ENCODE measurements at places on chromosomes 11 and 22.

- no peak for DNase-seq
Observed at GRCh38 chr11:129317571-129317970, 58.1 kb upstream of the BARX2 start.

DNA sequence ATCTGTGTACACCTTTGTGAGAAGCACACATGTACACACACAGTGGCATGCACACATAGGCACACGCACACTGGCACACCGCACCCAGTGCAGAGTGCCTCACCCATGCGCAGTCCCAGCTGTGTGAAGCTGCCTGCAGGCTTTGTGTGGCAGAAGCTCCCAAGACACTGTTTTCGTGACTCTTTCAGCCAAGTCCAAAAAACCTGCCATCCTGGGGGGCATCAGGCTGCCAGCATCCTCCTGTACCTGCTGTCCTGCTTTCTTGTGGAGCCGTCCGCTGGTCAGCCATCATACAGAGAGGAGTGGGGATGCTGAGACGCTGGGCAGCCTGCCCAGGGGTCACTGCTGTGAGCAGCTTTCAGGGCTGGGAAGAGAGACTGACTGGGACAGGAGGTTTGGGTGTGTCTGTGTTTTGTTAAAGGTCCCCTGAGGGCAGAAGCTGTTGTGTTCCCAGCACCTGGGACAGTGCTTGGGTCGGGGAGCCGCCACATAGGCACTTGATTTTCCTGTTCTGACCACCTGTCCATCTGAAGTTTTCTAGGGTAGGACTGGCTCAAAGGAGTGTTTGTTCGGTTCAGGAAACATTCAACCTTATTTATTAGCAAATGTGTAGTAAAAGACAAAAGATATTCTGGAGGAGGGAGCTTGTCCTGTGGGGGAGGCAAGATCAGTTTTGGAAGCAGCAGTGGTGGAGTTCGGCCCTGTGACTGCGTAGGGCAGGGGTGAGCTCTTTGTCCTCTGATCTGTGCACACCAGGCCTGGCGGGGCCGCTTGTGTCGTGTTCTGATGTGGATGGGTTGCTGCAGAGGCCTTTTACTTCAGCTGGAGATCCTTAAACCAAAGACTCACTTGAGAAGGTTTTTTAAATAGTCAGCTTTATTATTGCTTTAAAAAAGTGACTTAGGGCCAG, 29.7 kb downstream of the AP2A2 start:
- DNase-seq: no peak

DNA sequence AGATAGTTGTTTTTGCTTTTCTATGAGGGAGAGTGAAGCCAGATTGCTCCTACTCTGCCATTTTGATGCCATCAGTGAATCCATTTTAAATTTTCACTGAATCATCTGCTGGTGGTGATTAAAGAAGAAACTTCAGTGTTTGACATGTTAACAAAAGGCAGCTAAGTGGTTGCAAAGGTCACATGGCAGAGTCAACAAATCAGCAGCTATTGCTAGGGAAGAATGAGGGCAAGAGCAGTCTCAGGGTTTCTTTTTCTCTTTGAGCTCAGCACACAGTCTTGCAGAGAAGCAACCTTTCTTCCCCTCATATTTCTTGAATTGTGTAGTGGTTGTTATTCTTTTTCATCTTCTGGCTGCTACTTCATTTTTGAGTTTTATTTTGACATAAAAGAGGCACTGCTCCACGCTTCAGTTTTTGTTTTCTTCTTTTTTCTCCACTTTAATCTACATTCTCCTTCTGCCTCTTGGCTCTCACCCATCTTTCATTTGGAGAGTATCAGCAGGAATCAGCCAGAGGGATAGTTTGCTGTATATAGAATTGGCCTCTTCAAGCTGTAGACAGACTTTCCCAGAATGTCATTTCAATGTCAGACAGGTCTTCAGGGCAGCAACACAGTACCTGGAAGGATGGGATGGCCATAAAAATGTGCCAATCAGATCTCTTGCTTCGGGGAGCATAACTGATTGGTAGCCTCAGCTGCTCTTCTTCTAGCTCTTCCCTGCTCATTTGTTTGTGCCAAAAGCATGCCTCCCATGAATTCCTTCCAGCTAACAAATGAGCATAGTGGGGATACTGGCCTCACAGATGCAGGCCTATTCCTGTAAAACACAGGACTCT, 153.9 kb downstream of the TRPC6 start:
- no peak for DNase-seq

DNA sequence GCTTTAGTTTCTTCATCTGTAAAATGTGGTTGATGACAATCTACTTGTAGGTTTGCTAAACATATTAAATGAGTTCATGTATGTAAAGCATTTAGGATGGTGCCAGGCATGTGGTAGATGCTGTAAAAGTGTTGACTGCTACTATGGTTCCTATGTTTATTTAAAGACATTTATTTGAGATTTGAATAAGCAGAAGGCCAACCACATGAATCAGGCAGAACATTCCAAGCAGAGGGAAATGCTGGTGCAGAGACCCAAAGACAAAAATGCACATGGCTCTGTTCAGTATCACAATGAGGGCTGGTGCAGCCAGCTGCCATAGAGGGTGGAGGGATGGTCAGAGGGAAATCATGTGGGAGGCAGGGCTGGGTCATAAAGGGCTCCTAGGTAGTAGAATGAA, 156.2 kb upstream of the PDGFD start:
- no peak for DNase-seq

GRCh38 chr22:23054531-23055257, 15.6 kb upstream of the GNAZ start:
- DNase-seq: no peak

GRCh38 chr11:41320238-41320637, 139.2 kb downstream of the LRRC4C start:
- no peak for DNase-seq

DNA sequence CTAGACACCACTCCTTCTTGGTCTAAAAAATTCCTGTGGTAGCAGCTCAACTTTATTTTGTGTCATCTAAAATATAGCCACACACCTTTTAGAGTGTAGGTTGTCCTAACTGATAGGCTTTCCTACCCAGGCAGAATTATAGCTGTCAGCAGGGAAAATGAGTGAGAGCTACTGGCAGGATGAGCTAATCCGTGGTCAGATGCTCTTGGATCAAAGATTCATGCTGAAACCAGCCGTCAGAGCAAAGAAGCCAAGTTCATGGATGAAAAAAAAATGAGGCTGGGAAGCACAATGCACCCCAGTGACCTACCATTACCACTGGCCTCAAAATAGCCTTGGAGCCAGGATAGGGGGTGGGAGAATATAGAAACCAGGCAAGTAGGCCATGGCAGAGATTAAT, 113.1 kb upstream of the BLID start:
- DNase-seq: no peak

DNA sequence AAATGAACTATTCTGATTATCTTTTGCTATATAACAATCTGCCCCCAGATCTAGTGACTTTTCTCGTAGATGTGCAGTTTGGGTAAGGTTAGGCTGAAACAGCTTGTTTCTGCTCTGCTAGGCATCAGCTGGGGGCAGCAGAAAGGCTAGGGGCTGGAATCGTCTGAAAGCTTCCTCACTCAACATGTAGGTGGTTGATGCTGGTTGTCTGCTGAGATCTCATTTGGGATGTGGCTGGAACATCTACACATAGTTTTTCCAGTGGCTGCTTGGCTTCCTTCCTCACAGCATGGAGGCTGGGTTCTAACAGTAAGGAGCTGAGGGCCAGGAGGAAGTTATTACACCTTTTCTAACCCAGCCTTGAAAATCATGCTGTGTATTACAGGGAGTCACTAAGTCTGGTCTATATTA, 30.2 kb downstream of the USP47 start:
- DNase-seq: no peak

GRCh38 chr11:123086305-123086704, 24.4 kb upstream of the HSPA8 start:
- no peak for DNase-seq

DNA sequence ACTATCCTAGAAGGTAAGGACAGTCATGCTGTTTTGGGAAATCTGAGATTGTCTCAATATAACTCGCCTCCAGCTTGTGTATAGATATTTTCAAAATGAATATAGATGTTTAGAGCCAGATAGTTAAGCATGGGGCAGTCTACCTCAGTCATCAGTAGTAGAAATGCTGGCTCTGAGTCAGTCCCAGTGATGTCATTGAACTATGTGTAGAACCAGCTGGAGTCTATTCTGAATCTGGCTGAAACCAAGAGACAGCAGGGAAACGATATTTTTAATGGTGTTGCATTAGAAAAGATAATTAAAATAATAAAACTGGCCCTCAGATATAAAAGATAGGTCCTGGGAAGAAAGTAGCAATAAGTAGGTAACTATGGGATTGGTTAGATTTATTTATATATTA, 25.9 kb downstream of the PIWIL4 start:
- no peak for DNase-seq

DNA sequence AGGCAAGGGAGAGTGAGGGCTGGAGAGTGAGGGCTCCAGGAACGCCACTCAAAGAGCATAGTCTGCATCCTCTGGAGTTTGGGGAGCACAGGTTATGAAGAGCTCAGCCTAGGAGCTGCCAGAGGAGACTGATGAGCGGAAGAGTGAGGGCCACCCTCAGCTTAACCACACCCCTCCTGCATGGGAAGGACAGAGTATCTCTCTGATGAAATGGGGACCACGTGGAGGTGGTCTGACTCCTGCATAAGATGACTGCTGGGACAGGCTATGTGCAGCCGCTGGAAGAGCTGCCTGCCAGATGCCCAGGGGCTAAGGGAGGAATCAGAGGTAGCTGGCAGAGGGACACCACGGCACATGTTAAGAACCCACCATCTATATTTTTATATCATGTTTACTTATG, 162.9 kb upstream of the POU2AF2 start:
- no peak for DNase-seq

GRCh38 chr11:74418509-74418895, 20.3 kb upstream of the PGM2L1 start:
- no peak for DNase-seq

DNA sequence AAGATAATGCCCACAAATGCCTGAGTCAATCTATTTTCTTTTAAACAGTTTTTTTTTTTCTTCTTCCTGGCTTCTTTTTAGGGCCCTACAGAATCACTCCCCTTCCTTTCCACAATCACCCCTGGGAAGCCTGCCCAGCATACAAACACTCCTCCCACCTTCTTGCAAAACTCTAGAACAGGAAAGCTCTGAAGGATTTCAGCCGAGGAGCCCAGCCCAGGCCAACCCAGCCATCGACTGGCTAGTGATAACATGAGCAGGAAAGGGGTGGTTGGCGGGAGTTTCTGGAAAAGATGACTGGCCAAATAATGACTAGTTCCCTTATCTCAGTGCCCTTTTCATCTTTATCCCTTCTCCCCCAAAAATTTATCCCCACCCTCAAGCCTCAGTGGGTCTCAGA, 68.2 kb downstream of the USP35 start:
- peak; percentile 88 for DNase-seq

DNA sequence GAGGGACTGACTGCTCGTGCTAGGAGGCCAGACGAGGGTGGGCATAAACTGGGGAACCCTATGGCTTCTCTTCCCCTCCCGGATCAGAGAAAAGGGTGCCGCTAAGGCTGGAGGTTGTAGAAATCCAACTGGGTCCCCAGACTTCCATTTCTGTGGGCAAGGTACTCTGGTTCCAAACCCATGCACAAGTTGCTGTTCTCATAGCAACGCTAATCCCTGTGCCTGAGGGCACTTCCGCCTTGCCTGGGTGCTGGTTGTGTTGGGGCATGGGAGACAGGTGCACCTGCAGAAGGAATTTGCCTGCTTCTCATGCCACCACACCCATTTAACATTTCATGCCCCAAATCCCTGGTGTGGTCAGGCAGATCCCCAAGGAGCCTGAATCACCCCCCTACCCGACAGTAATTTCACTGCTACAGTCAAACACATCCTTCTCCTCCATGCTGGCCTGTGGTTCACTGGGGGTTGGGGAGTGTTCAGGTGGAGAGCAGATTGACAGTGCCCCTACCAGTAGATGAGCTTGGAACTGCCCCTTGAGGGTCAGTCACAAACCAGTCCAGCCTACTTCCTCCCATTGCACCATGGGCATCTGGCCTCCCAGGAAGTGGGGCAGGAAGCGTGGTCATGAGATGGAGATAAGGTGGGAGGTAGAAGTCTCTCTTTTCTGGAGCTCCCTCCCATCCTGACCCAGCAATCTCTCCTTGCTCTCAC, 1.2 kb downstream of the C2CD2L start:
- no peak for DNase-seq

DNA sequence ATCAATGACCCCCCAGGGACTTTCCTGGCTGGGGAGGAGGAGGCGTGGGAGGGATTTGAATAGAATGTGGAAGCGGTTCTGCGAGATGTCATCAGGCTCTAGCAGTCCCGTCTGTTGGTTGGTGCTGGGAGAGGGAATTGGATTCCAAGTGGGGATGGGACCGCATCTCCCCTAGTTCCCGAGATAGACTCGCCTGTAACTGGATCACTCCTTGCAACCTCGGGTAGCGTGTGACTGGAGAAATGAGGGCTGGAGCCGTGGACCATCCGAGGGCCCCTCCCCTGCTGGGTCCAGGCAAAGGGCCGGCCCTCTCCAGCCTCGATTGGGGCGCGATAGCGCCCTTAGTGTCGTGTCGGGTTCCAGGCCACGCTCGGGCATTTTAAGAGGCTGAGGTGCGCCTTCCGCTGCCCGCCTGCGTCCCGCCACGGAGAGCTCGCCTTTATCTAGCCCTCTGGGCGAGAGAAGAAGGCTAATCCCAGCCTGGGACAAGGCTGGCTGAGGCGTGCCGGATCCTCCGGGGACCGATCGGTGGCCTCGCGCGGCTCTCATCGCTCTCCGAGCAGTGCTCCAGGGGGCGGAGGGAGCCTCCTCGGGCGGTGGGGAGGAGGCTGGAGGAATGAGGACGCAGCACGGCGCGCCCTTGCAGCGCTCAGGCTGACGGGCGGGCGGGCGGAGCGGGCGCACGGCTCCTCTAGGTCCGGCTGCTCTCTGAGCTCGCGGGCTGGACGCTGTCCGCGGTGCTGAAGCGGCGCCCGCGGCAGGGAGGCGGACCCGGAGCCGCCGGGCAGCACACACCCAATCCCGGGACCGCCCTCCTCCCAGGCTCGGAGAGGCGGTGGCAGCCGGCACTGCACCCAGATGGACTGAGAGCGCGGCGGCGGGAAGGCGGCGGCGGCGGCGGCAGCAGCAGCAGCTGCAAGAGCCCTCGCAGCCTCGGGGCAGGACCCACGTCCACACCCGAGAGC, 107.8 kb downstream of the OSBP2 start:
- DNase-seq: peak; percentile 92

DNA sequence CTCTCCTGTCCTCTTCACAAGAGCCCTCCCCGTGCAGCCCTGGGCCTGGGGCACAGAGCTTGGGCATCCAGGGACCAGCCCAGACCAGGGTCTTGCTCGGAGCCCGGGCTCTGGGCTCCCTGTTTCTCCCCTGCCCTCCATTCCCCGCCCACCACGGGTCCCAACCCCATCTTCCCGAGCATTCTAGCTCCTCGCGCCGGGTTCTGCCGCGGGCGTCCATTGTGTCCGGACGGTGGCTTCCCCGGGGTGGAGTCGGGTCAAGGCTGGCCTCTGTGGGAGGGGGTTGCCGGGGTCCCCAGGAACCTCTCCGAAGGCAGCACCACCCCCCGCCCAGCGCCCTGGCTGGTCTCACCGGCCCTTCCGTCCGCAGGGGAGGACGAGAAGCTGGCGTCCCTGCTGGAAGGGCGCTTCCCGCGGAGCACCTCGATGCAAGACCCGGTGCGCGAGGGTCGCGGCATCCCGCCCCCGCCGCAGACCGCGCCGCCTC, 18.1 kb upstream of the ACR start:
- DNase-seq: no peak
